ENCODE measurements at places on chromosomes 13 and 19.

DNA sequence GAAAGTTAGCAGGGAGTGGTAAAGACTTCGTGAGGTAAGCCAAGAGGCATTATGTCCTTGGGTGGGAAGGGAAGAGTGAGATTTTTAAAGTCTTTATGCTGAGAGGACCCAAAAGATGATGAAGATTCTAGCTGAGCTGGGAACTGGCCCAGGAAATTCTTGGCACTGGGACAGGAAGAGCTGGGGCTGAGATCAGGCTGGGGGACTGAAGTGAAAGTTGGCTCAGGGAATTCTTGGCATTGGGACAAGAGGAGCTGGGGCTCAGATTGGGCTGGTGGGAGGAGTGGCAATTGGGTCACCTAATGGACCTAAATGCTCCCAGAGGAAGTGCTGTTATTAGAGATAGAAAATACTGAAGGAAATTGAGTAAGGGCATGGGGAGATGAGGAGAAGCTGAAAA lies 8.8 kb downstream of the SCEL start:
- ATAC-seq: no peak

DNA sequence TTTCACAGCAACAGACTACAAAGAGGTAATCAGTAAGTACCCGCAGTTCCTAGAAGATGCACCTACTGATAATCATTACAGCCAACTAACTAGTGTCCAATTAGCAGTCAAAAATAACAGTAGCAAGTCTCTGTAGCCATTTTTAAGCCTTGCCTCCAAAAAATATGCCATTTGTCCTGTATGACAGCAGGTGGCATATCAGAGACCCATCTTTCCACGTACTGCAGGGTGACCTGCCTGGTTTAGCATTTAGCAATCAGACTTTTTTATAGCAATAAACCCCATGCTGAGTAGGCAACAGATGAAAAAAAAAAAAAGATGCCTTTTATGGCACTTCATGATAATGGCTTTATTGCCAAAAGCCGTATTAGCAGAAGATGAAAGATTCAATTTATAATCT lies 155.3 kb upstream of the LSM14A start:
- ATAC-seq: no peak

DNA sequence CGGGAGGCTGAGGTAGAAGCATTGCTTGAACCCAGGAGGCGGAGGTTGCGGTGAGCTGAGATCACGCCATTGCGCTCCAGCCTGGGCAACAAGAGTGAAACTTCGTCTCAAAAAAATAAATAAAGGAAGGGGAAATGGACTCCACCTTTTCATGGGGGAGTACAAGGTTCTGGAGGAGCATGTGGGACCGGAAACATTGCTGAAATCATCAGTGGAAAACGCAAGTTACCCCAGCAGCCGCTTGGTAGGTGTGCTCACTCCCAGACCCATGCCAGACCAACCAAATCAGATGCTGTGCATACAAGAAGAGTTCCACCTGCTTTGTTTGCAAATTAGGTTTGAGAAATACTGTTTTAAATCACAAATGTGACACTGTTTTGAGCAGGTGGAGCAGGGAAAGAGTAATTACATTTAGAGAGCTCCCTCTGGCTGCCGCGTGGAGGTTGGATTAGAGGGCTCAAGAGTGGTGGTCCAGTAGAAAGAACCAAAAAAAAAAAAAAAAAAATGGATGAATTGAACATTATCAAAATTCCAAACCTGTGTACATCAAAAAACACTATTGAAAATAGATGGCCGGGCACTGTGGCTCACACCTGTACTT lies 4.9 kb downstream of the ERICH4 start:
- ATAC-seq: no peak

- peak; percentile 94 for ATAC-seq
Observed at GRCh38 chr13:45132369-45133064, 12.2 kb downstream of the GTF2F2 start.

GRCh38 chr19:34818270-34818669 lies 45.3 kb upstream of the ZNF599 start:
- no peak for ATAC-seq

GRCh38 chr19:28422791-28423650 lies 789.9 kb downstream of the UQCRFS1 start:
- no peak for ATAC-seq

- no peak for ATAC-seq
Observed at GRCh38 chr13:48738311-48738710, 84.6 kb downstream of the CYSLTR2 start.

DNA sequence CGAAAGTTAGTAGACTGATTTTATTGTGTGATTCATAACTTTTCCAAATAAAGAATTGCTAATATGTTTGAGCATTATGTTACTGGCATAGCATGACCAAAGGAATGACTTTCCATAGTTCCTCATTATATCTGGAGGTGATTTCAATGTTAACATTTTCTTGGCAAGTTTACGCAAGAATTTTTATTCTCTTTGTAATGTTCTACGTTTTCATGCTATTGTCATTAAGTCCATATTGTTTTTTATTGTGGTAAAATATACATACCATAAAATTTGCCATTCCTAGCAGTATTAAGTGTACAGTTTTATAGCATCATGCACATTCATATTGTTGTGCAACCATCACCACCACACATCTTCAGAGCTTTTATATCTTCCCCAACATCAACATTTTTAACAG lies 14.8 kb downstream of the KCTD12 start:
- no peak for ATAC-seq

- no peak for ATAC-seq
Observed at GRCh38 chr19:31261603-31262212, 87.5 kb downstream of the TSHZ3 start.

DNA sequence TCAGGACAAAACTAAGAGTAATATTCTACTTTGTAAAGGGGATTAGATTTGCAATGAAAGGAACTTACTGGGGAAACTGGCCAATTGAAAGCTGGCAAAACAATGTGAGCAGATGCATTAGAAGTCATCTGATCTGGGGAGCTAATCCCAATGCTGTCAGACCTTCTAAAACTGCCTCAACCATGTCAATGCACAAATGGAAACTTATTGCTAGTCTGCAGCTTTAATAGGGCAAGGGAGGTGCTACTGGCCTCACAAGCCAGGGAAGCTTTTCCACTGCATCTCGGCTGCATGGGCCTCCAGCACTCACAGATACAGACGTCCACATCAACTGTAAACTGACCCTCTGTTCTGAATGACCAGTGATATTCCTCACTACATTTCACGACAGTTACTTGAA lies 154.2 kb downstream of the LHFPL6 start:
- ATAC-seq: no peak

GRCh38 chr13:22497991-22498780 lies 682.6 kb upstream of the SGCG start:
- ATAC-seq: no peak

DNA sequence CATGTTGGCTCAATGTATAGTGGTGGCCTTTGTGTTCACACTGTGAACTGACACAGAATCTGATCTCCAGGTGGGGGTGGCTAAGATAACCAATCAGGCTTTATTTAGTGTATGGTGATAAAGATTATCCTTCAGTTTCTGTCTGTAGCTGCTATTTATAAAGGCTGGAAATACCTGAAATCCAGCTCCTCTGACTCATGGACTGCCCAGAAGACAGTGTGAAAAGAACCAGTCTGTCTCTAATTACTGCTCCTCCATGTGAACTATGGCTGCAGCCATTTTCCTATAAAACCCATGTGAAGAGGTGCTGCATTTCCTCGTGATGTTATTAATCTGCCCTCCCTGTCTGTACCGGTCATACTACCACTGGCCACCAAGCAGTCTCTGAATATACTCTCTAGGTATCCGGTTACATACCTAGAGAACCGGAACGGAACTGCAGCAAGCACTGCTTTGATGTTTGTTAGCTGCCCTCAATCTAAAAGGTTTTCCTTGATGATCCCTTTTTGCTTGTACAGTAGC lies 238.0 kb downstream of the LHFPL6 start:
- ATAC-seq: no peak
